NCI-H1092 (cell line): ENCODE measurements at places on chromosomes 4 and X.

DNA sequence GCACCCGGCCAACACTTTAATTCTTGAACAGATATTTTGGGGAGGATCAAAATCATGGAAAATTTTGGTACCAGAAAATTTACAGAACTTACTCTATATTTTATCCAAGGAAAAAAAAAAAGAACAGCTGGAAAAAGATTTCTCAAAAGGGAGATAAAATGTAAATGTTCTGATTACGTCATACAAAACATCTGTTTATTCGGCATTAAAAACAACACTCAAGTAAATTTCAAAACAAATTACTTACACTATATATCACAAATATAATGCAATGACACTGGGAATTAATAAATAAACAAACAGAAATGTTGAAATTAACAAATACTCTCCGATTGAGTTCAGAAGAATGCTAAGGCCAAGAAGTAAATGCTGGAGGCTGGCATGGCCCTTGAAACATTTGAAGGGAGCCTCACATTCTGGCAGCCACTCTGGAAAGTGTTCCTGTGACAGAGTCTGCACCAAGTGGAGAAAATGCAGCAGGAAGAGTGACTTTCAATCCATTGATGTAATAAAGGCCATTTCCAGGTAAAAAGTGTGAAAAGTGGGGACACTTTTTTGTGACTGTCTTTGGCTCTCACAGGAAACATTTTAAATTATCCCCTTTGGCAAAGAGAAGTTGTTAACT lies 486.0 kb upstream of the CTSO start:
- no peak for DNase-seq

- DNase-seq, result no peak
Measured at GRCh38 chr4:57034520-57034919, 55.8 kb downstream of the POLR2B start.

DNA sequence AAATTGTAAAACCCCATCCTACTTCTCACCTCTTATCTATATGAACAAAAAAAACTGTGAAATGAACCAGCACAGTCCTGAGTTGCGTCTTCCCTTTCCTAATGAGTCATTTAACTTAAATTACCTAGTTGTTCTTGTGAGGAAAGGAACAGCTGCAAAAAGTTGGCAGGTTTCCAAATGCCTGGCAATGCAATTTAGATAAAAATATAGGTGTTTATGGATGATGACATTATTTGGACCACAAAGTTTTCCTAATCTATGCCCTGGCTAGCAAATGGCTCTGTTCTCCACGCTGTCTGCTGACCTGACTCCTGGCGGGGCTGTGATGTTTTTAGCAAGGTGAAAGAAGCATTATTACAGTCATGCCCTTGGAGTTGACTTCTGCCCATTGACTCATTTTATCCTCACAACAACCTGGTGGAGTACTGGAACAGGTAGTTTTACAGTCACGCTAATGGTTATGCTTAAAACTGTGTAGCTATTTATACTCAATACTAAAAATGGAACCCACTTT lies 29.8 kb upstream of the RELL1 start:
- no peak for DNase-seq

GRCh38 chr4:20359692-20360091 lies 108.0 kb downstream of the SLIT2 start:
- DNase-seq, result no peak

GRCh38 chr4:174598800-174599199 lies 76.5 kb upstream of the HPGD start:
- no peak for DNase-seq

- no peak for DNase-seq
Measured at GRCh38 chr4:130110189-130110588, 1014.2 kb downstream of the C4orf33 start.

GRCh38 chr4:74317616-74318246 lies 9.5 kb downstream of the EPGN start:
- no peak for DNase-seq
